Stimulated activated CD8-positive, alpha-beta memory T cell treated with anti-CD3 and anti-CD28 coated beads, Interleukin-4, amount 100 ng/mL, for 4 hours (primary cell): ENCODE measurements at places on chromosomes 4 and X.

GRCh38 chr4:17667253-17667652 is 52.8 kb downstream of the MED28 start:
- no peak for DNase-seq

DNA sequence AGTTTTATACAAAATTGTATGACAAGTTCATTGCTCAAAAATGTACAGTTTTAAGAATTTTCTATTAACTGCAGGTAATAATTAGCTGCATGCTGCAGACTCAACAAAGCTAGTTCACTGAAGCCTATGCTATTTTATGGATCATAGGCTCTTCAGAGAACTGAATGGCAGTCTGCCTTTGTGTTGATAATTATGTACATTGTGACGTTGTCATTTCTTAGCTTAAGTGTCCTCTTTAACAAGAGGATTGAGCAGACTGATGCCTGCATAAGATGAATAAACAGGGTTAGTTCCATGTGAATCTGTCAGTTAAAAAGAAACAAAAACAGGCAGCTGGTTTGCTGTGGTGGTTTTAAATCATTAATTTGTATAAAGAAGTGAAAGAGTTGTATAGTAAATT is 131.0 kb downstream of the TET2 start:
- DNase-seq = no peak

DNA sequence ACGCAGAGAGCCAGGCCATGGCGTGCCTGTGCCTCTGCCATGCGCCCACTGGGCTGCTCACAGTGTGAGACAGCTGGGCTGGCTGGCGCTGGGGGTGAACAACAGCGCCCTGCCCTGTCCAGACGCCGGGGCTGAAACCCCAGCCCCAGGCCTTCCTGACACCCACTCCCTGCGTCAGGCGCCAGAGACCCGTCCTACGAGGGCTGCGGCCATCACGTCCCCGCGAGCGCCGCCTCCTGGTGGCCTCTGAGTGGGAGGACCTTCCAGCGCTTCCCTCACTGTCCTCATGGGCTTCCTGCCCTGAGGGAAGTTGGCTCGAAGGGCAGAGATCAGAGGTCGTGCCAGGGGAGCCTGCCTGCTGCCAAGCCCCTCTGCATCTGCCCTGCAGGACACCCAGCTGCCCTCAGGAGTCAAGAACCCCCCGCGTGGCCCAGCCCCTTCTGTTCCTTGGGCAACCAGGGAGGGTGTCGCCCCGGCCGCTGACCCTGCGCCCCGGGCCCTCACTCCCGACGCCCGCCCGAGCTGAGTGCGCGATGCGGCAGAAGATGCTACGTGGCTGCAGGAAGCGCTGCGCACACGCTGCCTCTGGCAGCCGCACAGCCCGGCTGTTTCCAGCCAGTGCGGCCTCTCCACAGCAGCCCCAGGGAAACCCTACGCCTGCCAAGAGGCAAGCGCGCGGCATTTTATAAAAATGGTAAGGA is 16.2 kb downstream of the NELFA start:
- DNase-seq = no peak

DNA sequence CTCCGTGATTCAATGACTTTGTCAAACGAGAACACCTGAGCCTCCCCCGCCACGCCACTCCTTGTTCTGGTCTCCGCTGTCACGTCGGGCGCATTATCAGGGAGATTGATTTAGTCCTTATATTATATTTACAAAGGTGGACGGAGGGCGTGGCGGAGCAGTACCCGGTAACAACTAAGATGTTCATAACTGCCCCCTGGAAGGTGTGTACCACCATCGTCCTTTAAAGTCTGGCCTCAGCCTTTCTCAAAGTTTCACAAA is 284.2 kb downstream of the PACRGL start:
- no peak for DNase-seq

DNA sequence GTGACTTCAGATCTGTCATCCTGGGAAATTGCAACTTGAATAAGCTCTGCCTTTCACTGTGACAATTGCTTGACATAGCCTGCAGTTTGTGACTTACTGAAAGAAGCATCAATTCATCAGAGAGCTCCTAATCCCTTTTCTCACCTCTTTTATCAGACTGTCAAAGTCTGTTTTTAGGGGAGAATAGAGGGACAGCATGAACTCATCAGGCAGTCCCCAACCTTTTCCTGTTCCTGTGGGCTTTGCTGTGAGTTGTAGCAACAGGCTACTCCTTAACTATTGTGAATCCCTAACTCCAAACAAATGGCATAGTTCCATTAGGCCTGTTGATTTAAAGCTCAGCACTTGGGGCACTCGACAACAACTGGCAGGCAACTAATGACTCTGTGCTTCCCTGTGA is 64.9 kb downstream of the DOCK11 start:
- DNase-seq = no peak

- no peak for DNase-seq
These were observed 22.0 kb upstream of the SUPT20HL2 start for GRCh38 chrX:24335871-24336270.

DNA sequence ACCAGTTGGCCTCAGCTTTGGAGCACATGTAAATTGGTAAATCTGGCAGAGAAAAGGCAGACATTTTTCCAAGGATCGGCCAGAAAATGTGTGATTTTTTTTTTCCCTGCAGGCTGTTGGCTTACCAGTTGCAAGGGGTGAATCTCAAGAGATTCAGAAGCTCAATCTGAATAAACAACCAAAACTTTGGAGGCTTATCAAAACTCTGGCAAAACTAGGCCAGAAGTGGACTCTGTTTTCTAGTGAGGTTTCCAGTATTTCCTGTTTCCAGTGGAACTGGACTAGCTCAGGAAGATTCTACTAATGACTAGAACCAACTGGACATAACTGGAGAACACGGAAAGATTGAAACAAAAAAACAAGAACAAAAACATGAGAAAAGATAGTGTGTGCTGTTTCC is 191.3 kb downstream of the SMIM20 start:
- no peak for DNase-seq

DNA sequence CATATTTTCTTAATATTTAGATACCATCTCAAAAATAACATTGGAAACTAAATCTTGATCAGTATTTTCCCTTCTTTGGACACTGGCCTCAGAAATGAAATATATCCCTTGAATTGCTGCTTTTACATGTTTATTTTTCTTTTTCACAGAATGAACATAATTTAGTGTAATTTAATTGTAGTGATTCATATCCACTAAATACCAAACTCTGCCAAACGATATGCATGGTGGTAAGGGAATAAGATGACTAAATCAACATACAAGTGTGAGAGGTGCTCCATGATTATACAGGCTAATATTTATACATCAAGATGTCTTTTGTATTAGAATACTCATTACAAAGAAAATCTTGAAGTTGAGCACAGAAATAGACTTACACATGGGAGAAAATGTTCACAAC is 216.8 kb upstream of the PACRGL start:
- DNase-seq = no peak

DNA sequence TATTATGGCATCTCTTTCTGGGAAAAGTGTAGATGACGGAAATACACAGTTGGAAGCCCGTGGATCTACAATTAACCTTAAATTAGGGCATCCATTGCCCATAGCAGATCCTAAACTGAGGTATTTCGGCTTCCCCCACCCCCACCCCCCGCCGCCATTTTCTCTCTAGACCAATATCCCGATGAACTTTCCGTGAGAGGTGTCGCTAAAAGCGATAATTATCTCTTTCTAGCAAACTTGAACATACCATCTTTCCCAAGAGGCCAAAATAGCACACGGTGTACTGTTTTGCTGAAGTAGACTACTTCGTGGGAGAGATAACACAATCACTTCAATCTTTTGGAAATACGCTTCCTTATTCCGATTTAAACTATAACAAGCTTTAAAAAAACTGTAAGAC is 554 bp downstream of the KLHL15 start:
- no peak for DNase-seq

DNA sequence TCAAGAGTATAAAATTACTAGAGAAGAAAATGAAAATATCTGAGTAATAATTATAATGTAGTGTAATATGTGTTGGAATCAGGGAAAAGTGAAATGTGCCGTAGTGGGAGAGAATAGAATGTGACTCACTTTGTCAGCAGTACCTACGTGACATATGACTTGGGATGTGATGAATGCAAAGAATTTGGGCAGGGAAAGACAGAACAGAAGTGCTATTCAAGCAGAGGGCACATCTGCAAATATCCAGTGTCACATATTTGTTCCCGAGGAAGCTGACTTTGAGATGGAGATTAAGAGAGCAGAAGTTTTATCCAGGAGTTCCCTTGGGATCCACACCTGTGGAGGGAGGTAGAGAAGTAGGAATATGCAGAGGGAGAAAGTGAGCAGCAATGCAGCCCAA is 69.3 kb upstream of the HS3ST1 start:
- DNase-seq = no peak

GRCh38 chr4:123877551-123877950 is 481.0 kb downstream of the SPRY1 start:
- no peak for DNase-seq

- DNase-seq = no peak
These were observed 22.6 kb downstream of the L1CAM start for GRCh38 chrX:153863251-153863991.

DNA sequence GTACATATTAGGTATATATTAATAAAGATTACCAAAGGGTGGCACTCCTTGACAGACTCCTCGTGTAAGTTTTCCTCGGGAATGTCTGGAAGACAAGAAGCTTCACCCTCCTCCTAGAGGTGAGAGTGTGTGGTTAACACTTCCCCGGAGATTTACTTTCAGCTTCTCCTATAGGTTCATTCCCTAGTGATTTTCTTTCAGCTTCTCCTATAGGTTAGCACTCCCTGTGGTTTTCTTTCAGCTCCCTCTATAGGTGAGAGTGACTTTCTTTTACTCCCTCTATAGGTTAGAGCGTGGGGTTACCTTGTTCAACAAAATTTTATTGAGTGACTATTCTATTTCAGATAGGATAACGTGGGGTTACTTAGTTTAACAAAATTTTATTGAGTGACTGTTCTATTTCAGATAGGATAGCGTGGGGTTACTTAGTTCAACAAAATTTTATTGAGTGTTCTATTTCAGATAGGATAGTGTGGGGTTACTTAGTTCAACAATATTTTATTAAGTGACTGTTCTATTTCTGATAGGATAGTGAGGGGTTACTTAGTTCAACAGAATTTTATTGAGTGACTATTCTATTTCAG is 106.0 kb upstream of the PLAC1 start:
- no peak for DNase-seq

DNA sequence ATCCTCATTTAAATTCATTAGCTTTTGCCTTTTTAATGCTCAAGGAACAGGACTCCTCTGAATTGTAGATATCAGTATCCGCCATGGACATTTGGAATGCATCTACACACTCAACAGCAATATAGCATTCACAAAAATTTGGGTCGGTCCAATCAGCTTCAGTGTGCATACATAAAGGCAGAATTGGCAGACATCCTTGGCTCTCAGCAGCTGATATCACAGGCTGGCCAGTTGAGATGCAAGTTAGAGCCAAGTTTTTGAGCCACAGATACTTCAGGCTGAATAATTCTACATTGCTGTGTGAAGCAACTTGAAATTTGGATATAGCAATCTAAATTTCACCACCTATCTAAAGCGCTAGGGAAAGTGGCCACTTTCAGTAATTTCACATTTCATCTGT is 821.1 kb downstream of the PCDH19 start:
- no peak for DNase-seq

DNA sequence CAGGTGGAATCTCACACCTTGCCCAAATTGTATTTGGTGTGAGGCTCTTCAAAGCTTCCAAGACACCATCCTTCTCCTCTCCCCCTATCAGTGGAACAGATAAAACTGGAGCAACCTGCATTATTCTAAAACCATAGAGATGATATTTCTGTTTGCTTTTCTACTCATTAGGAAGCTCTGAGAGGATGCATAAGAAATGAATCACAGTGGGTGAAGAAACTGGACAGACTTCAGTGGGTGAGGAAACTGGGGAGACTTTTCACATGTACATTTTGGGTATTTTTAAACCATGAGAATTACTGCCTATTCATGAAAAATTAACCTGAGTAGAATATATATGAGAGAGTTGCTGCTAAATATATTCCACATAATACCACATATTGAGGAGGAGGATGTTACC is 16.4 kb downstream of the HAND2 start:
- no peak for DNase-seq
